ENCODE measurements at places on chromosomes 4 and X.

DNA sequence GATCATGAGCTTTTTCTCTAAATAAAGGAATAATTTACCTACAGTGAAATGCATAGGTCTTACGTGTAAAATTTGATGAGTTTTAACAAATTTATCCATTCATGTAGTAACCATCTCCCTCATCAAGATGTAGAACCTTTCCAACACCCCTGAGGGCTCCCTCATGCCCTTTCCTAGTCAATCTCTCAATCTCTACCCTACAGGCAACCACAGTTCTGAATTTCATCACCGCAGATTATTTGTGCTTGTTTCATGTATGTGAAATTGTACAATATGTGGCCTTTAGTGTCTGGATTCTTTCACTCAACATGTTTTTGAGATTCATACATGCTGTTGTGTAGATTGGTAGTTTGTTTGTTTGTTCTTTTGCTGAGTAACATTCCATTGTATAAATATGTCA, 2.1 kb downstream of the VGLL1 start:
- no peak for DNase-seq

DNA sequence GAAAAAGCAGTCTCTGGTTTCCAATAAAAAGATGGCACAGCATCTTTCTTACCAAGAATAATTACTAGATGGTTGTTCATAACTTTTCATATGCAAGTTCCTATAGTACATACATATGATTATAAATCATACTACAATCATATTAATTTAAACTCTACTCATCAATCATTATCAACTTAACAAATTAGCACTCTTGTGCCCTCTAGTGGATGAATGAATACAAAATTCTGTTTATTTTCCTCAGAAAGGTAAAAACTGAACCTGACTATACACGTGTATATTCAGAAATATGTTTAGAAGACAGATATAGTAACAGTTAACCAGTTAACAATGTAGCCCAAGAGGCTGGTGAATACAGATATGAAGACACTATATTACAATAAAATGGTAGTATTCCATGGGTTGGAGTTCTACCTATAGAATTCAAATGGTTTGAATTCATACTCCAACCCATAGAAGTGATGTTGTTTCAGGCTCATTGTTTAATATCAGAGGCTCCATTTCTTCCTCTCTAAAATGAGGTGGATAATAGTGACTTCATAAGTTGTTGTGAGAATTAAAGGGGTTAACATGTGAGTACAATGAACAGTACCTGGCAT, 100.0 kb downstream of the ADAMTS3 start:
- no peak for DNase-seq

GRCh38 chrX:96707804-96708203, 23.2 kb downstream of the DIAPH2 start:
- no peak for DNase-seq

DNA sequence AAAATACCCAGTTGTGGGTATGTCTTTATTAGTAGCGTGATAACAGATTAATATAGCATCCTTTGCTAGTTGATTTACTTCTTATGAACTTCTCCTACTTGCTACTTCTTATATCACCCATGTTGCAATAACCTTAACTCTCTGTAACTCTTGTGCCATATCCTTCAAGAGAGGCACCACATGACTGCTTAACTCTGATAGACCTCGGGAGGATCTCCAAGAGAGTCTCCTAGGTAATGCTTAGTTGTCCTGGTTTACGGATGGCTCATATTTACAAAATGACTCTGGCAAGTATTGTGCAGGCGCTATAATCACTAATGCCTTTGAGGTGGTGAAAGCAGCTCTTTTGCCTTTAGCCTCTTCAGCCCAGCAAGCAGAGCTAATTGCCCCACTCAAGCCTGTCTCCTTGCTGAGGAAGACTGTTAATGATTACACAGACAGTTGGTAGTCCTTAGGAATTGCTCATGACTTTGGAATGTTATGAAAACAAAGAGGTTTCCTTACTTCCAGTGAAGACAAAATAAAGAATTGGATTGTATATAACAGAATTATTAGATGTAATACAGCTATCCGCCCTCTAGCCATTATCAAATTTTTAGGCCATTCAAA, 1305.8 kb downstream of the PCDH7 start:
- no peak for DNase-seq

DNA sequence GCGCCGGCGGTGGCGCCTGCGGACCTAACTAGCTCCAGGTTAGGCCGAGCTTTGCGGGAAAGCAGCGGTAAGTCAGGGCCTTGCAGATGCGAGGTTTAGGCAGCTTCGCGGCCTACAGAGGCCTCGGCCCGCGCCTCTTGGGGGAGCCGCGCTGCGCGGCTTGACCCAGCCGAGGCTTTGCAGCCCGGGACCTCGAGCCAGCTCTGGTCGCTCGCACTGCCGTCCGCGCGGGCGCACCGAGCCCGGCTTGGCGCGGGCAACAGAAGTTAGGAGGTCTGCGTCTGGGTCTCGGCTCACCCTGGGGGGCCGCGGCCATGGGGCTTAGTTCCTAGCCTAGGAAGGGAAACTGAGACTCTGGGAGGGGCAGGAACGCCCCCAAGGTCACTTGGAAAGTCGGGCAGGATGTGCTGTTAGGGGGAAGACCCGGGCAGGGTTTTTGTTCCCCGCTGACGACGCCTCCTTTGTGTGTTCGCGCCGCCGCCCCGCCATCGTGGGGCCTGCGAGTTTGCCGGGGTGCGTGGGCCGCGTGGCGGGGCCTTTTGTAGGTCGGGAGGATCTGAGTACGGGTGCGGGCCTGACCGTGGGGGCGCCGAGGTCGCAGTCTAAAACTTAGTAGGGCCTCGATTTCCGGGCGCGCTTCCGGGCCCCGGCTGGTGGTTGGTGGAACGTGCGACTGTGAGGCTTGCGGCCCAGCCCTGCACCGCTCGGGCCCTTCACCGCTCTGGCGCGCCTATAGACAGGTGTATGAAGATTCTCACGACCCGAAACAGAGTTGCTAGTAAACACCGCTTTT, 482 bp downstream of the RNF4 start:
- DNase-seq: peak; percentile 61

DNA sequence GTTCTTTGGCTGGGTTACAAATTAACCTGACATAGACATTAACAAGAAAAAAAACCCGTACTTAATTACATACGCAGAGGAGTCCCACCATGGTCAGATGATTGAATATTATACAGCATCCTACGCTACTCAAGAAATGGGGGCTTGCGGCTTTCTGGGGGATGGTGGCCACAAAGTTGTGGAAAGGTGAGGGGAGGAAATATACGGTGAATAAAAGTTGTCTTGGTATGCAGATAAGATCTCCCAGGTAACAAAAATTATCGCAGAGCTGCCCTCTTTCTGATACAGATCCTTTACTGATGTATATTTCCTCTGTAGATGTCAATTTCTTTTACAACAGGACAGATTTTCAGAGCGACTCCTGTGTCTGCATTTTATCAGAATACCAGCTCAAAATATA, 890 bp downstream of the DCAF16 start:
- no peak for DNase-seq

- no peak for DNase-seq
Observed at GRCh38 chr4:65521666-65522065, 148.6 kb downstream of the EPHA5 start.

DNA sequence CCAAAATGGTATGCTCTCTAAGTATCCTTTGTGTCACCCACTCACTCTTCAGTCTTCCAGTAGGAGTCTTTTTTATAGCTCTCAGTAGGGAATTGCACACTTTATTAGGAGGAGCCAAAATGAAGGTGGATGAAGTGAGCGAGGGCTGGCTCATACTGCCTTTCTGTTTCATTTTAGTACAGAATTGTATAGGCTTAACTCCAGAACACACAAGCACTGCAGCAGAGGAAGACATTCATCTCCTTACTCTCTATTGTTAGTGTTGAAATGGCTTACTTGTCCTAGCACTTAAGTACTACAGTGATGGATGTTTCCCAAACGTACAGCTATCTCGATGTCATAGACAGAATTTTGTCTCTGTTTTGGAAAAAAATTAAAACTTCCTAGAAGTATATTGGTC, 327.3 kb upstream of the ATOH1 start:
- DNase-seq: no peak
